Caco-2 (cell line): ENCODE measurements at places on chromosomes 6 and 20. TPM values are rescaled to one million over a fixed set of nuclear protein-coding genes. Genes with fewer than 3 reads are reported as not detected.

The SSTR4 gene
- total RNA-seq, result not detected in 2 replicates

The ELOVL4 gene
- 0.56 and 0.68 TPM in 2 replicates for total RNA-seq

The BMP6 gene
- total RNA-seq, result 0.39 and 0.61 TPM in 2 replicates

The OR2B2 gene
- total RNA-seq, result not detected in 2 replicates

The ULBP3 gene
- total RNA-seq, result 8.1 and 8.5 TPM in 2 replicates

The RRAGD gene
- total RNA-seq, result 5.9 and 8.0 TPM in 2 replicates

The RBPJL gene
- total RNA-seq, result not detected in 2 replicates

The SLC13A3 gene
- total RNA-seq, result 0.30 and 0.39 TPM in 2 replicates

The C6orf132 gene
- total RNA-seq, result 56.2 and 61.2 TPM in 2 replicates

The SPATA25 gene
- 6.7 and 7.3 TPM in 2 replicates for total RNA-seq

The CST7 gene
- not detected in 2 replicates for total RNA-seq

The GRIK2 gene
- 0.29 TPM in 1 of 2 replicates, not detected in the other for total RNA-seq

The IER3 gene
- total RNA-seq, result 13.0 and 17.4 TPM in 2 replicates

The CRISP3 gene
- not detected in 2 replicates for total RNA-seq

The FBXL4 gene
- 5.9 and 7.4 TPM in 2 replicates for total RNA-seq

The KCNB1 gene
- 0.09 TPM in 1 of 2 replicates, not detected in the other for total RNA-seq

The RIPOR3 gene
- total RNA-seq, result 0.18 and 0.67 TPM in 2 replicates

The ISM1 gene
- 1.8 and 2.4 TPM in 2 replicates for total RNA-seq

The PPIL1 gene
- total RNA-seq, result 57.7 and 61.2 TPM in 2 replicates

The LINC00237 gene
- 1.5 and 1.8 TPM in 2 replicates for total RNA-seq

The KCNG1 gene
- total RNA-seq, result 1.3 and 1.5 TPM in 2 replicates

The ARMC2 gene
- total RNA-seq, result 6.1 and 7.8 TPM in 2 replicates

The FAM110A gene
- 13.8 and 18.4 TPM in 2 replicates for total RNA-seq

The TMEM74B gene
- 6.9 and 7.8 TPM in 2 replicates for total RNA-seq

The OR2H1 gene
- total RNA-seq, result not detected in 2 replicates

The POLR1C gene
- 43.7 and 45.1 TPM in 2 replicates for total RNA-seq
